ENCODE measurements at places on chromosomes 2 and 18.
A peak's percentile ranks its signal among the peaks of the same experiment; 100 is the strongest.

DNA sequence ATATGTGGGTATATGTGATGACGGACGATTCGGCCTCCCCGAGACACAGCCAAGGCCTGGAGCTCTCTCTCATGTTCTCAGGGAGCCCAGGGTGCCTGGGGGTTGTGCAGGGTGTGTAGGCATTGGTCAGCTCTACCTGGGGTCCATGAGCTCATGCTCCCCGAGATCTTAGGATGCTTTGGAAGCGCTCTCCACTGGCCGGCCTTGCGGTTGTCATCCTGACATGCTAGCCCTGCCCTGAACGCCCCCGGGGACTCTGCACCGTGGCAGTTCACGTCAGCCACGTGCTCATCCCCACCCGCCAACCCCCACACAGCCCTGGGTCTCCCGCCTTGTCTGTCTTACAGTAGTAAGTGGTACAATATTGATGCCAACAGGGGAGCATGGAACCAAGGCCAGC is 67.8 kb downstream of the RTP5 start:
- DNase-seq, result no peak

DNA sequence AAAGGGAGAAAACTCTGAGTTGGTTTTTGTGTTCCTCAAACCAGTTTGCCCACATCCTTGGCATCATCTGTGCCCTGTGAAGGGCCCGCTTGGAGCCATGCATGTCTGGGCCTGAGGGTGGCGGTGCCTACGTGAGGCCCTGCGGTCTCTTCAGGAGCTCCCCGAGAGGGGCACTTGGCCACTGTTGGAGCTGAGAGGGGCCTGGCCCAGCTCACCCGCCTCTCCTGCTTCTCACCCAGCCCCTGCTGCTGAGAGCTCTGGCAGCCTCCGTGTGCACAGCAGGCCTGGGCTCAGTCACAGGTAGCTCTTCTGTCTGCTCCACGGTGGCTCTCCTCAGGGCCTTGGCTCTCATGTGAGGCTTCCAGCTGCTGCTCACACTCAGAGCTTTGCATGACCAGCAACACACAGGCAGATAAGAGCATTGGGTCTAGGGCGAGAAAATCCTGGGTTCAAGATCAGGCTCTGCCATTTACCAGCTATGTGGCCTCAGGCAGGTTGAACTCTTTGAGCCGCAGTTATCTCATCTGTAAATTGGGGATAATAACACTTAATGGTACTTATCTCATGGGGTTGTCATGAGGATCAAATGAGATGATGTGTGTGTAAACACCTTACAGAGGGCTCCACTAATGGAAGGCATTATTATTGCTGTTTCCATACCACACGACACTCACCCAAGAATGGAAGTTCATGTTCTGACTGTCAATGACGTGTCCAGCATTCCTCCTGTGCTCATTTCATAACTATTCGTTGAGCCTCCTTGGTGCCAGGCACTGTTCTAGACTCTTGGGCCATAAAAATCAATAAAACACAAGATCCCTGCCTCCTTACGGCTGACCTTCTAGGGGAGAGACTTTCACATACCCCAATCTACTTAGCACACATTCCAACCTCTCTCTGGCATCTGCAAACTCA is 41.6 kb upstream of the PLB1 start:
- no peak for DNase-seq

DNA sequence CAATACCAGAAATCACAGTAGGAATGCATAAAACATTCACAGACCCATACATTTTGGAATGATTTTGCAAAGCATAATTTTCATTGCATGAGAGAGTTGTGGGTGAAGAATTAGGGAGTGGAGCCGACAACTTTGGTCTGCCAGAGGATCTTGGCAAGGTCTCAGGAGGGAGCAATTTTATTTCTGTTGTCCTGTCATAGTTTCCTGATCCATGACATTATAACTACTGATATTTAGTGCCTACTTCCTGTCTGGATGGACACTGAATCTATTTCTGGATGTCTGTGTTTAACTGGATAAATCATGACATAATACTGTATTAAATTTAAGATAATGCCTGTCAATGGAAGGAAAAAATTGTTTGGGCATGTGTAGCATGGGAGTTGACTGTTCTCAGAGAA is 2.4 kb downstream of the ITGA4 start:
- no peak for DNase-seq

DNA sequence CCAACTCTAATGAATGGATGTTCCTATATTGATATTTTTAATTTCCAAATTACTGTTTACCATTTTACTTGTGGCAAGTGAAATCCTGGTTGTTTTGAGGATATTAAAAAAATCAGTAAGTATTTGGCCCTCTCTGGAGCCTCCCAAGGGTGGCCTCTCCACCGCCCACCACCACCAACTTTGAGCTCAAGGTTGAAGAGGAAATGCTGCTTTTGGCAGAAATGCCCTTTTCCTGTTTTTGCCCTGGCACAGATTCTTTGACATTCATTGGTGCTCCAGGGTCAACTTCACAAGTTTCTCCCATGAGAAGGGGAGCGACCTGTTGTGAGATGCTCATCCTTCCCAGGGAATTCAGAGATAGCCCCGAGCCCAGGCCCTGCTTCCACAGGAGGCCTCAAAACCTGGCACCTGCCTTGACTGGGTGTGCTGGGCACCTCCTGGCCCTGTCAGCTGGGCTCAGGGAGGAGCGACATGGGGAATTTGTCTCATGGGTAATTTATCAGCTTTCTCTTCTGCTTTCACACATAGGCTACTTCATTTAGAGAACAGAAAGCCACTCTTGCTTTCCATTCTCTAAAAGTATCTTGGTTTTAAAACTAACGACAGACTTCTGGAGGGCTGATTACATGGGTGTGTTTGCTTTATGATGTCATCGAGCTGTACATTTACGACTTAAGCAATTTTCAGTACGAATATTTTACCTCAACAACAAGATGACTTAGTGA is 6.9 kb downstream of the CD8A start:
- DNase-seq, result no peak

DNA sequence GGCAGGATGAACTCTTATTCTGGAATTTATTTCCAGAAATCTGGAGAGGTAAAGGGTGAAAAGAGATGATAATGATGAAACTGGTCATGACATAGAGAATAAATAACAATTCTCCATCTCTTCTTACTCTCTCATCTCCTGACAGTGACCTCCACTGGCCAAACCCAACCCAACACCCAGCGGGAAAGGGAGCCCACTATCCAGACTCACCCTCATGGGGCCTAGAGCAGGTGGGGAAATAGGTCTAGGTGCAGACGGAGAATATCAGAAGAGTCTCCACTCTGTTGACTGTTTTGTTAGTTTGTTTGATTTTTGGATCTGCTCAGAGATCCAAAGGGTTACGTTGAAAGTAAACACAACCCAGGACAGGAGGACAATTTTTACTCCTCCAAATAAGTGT is 263.2 kb upstream of the PARD3B start:
- no peak for DNase-seq

GRCh38 chr2:47218066-47218581 is 63.0 kb upstream of the STPG4 start:
- peak; percentile 30 for DNase-seq

- DNase-seq, result no peak
These were observed 49.0 kb upstream of the DSG1 start for GRCh38 chr18:31268985-31269406.

GRCh38 chr2:198544461-198544860 is 740.1 kb downstream of the PLCL1 start:
- no peak for DNase-seq

DNA sequence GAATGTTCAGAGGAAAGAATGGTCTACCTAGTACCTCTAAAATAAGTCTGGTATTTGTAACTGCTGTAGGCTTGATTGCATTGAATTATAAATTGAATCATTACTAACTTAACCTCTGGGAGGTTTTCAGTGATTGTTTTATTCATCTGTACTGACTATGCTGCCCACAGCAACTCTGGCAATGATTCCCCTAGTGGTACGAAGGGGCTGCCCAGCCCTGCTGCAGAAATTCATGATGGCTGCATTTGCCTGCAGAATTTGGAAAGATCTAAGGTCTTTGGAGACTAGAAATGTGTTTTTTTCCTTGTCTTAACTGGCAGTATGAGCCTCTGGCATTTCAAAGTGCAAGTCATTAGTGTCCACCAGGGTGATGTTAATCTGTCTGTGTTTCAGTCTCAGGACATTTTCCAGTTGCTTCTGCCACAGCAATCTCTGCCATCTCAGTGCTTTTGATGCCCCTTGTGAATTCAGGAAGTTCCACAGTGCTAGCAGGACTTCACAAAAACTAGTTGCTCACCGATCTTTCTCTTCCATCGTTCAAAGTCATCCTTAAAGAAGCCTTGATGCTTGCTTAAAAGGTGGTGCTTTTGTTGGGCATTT is 13.4 kb upstream of the LRPPRC start:
- DNase-seq, result no peak

DNA sequence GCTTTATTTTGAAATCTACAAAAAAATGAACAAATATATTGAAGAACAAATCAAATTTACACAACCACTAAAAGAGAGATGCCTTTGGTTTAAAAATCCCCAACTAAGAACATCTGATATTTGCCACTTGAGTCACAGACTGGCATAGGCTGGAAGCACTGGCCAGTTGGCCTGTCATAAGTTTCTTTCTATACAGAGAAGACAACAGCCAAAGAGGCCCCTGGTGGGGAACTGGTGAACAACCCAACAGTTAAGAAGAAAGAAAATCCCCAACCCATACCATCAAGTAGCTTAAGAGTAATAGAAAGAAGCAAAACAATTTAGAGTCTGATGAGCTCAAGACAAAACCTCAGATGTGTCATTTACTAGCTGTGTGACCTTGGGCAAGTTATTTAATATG is 45.5 kb downstream of the OSR1 start:
- no peak for DNase-seq

DNA sequence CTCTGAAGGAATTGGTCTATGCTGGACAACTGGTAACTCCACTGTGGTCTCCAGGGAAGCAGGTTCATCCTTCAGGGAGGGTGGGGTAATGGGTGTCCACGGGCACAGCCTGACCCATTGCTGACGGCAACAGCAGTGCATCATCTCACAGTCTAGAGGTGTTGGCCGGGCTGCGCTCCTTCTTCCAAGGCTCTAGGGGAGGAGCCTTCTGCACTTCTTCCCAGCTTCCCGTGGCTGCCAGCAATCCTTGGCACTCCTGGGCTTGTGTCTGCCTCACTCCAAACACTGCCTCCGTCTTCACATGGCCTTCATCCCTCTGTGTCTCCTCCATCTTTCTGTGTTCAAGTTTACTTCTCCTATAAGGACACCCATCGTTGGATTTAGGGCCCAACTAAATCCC is 166.2 kb downstream of the CTIF start:
- no peak for DNase-seq

DNA sequence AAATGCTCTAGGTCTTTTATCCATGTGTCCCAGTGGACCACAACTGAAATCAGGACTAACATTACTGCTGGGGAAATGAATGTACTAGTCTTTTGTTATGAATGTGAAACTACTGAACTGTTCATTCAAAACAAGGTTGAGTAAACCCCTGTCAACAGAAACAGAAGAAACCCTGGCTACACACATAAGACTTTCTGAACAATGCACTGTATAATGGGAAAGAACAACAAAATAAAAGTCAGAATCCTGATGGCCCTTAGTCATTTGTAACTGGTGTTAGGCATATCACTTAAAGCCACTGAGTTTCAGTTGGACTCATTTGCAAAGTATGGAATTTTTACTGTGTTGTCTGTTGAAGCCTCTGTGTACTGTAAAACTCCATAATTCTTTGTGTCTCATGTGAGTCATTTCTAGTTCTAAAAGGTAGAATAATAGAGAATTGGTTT is 77.0 kb upstream of the UBXN4 start:
- DNase-seq, result no peak

DNA sequence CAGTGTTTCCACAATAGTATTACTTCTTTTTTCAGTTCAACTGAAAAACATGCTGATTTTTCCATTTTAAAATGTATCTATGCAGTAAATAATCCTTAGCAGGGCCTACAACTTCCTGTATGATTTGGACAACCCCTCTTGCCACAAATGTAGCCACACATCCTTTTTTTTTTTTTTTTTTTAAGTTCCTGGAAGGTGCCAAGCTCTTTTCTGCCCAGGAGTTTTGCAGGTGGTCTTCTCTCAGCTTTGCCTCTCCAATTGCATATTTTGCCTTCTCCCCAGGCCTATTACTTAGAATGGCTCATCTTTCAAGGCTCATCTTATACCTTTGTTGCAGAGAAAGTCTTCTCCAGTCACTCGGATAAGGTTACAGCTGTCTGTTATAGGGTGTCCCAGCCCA is 11.6 kb downstream of the KLHL14 start:
- DNase-seq, result no peak

DNA sequence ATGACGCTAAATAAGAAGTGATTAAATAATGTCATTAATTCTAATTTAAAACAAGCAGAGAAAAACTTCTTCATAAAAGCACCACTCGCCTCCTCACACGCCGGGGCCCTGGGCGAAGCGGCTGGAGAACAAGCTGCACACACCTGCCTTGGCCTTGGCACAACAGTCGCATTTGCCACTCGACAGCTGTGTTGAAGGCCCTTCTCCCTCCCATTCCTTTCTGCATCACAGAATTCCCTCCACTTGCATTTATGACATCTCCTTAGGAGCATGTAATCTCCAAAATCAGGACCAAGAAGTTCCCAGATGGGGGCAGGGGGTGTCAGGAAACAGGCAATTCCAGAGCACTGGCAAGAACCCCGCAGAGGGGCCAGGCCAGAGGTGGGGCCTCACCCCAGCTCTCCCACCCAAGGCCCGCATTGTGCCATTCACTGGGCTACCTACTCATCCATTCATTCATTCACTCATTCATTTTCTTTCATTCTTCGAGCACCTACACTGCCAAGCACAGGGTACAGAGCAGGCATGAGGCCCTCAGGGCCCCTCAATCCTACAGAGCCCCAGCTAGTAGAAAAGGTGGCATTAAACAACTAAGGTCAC is 6.4 kb downstream of the HDAC4 start:
- peak; percentile 64 for DNase-seq

DNA sequence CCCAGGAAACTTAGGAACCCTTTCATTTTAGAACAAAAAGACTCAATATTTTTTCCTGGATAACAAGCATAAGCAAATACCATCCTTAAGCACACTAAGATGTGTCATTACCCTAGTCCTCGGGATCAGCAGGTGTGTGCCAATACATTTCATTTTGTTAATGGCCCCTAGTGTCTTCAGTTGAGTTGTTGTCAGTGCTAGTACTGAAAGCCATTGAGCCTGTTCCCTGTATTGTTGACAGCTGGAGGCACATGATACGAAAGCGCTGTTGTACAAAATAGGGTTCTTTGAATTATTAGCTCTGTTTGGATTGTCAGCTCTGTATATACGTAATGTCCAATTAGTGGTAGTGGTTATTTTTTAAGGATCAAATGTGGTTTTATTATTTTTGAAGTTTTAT is 29.5 kb downstream of the VAPA start:
- peak; percentile 29 for DNase-seq

DNA sequence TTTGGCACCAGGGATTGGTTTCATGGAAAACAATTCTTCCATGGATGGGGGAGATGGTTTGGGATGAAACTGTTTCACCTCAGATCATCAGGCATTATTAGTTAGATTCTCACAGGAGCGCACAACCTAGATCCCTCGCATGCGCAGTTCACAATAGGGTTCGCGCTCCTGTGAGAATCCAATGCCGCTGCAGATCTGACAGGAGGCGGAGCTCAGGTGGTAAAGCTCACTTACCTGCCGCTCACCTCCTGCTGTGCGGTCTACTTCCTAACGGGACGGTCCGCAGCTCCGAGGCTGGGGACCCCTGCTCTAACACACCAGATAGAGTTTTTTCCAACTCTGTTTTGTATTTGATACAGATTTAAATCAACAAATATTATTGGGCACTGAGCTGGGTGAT is 286.5 kb downstream of the MTX2 start:
- no peak for DNase-seq

Data from NCI-H2029 treated with DMSO at 0.1 percent for 48 hours (cell line).